ENCODE measurements at places on chromosomes 6 and 20. TPM values are rescaled to one million over a fixed set of nuclear protein-coding genes. Genes with fewer than 3 reads are reported as not detected.
A peak's percentile ranks its signal among the peaks of the same experiment; 100 is the strongest.

- H3K36me3 ChIP-seq: no peaks in the 10 kb centered on the region
- no peaks in the 10 kb centered on the region for H3K27me3 ChIP-seq
- H3K4me3 ChIP-seq: no peak overlapping the region
- no peak for DNase-seq
- H3K4me1 ChIP-seq: no peaks in the 10 kb centered on the region
Measured at GRCh38 chr6:17908831-17909230, 78.6 kb downstream of the KIF13A start.

- DNase-seq: no peak
Measured at GRCh38 chr20:51132279-51132678, 109.4 kb upstream of the KCNG1 start.

DNA sequence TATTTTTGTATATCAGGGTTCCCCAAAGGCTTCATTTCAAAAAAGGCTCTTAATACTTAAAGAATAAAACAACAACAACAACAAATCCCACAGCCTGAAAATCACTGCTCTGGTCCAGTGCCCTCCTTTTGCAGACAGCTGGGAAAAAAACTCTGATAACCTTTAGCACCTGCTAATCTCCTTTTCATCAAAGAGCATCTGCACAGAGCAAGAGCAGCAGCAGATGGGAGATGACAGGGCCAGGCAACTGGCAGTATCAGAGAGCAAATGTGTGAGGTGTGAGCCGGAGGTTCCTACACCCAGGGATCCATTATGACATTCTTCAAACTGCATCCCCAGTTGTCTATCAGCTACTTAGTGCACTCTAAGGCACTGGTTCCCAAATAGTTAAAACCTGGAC, 25.7 kb downstream of the TTI1 start:
- no peak overlapping the region for H3K27ac ChIP-seq
- no peak for DNase-seq
- H3K27me3 ChIP-seq: no peaks in the 10 kb centered on the region
- peaks cover 37% of the 10 kb centered on the region for H3K36me3 ChIP-seq
- H3K4me1 ChIP-seq: no peaks in the 10 kb centered on the region
- no peak overlapping the region for H3K4me3 ChIP-seq

DNA sequence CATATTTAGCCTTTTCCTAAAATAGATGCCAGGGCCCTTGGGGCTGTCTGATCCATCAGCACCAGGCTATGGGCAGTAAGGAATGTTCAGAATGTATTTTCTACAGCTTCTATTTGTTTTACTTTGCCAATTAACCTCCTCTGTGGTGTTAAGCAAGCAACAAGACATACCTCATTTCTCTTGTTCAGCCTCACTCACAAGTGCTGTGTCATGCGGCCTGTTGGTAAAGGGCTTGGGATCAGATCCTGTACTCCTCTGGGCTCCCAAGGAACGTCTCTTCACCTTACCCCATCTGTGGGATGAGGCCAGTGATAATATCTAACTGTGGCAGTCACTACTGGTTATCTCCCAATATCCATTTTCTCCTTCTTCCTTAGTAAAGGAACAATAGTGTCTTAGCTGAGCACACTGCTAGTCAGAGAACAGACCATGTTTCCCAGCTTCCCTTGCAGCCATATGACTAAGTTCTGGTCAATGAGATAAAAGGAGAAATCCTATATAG, 7.0 kb upstream of the DSTN start:
- DNase-seq: no peak
- H3K27me3 ChIP-seq: peaks cover 3% of the 10 kb centered on the region
- H3K36me3 ChIP-seq: no peaks in the 10 kb centered on the region
- no peak overlapping the region for H3K4me3 ChIP-seq
- H3K4me1 ChIP-seq: no peaks in the 10 kb centered on the region

DNA sequence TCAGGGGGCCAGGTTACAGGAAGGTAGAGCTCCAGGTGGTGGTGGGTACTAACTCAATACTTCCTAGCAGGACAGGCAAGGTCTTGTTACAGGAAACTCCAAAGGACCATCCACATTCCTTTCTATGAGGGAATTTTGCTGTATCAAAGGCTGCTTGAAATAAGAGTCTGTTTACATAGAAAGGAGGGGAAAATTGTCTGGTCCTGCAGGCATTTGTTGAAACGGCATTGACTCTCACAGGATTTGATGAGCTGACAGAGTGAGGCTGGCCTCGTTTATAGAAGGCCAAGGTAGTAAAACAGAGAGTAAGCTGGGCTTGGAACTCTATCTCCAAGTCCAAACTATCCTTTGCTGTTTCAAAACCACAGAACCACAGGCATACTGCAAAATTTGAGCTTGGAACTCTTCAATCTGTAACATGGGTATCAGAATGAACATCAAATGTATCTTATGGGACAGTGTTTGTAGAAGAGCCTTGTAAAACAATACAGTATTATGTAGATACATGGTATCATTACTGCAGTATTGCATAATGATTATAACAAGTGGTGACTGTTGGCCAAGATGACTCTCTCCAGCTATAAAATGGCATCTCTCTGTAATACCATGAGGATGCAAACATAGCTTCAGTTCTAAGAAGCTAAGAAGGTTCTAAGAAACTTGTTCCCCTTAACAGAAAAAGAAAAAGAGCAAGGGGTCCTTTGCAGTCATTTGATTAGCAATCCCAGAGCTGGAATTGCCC, 61.5 kb downstream of the TRAM2 start:
- H3K27me3 ChIP-seq: no peaks in the 10 kb centered on the region
- H3K4me3 ChIP-seq: no peak overlapping the region
- no peak for DNase-seq
- peak overlapping the region; percentile 55 for H3K27ac ChIP-seq
- no peaks in the 10 kb centered on the region for H3K36me3 ChIP-seq

- peaks cover 74% of the 10 kb centered on the region for H3K36me3 ChIP-seq
- H3K4me1 ChIP-seq: peaks cover 32% of the 10 kb centered on the region
- H3K27ac ChIP-seq: no peak overlapping the region
- no peak overlapping the region for H3K4me3 ChIP-seq
- no peak for DNase-seq
- H3K27me3 ChIP-seq: no peaks in the 10 kb centered on the region
Measured at GRCh38 chr20:62894261-62894660, 32.0 kb downstream of the DIDO1 start.

- no peaks in the 10 kb centered on the region for H3K27me3 ChIP-seq
- H3K4me1 ChIP-seq: peaks cover 3% of the 10 kb centered on the region
- DNase-seq: no peak
- no peaks in the 10 kb centered on the region for H3K36me3 ChIP-seq
- H3K4me3 ChIP-seq: no peak overlapping the region
- H3K27ac ChIP-seq: no peak overlapping the region
Measured at GRCh38 chr6:129882510-129883023, 21.5 kb upstream of the TMEM244 start.

DNA sequence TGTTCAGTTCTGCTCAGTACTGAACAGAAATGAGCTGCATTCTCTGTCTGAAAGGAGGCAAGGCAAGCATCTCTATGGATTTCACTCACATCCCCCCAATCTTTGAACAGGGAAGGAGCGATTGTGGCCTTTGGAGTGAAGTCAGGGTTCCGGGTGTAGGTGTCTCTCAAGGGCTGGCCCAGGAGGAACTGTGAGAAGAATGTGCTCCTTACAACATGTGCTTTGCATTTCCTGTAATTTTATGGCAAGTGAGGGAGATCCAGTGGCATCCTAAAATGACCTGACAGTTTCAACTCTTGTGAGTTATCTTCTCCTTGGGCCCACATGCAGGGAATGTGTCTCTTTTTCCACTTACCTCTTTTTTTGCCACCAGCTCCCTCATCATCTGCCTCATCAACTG, 63.0 kb upstream of the RIN2 start:
- no peaks in the 10 kb centered on the region for H3K4me1 ChIP-seq
- H3K27me3 ChIP-seq: no peaks in the 10 kb centered on the region
- no peak overlapping the region for H3K27ac ChIP-seq
- H3K4me3 ChIP-seq: no peak overlapping the region
- no peak for DNase-seq

- H3K27ac ChIP-seq: no peak overlapping the region
- no peak for DNase-seq
- H3K4me3 ChIP-seq: no peak overlapping the region
- no peaks in the 10 kb centered on the region for H3K27me3 ChIP-seq
- no peaks in the 10 kb centered on the region for H3K4me1 ChIP-seq
Measured at GRCh38 chr20:46582648-46583047, 32.2 kb upstream of the OCSTAMP start.

DNA sequence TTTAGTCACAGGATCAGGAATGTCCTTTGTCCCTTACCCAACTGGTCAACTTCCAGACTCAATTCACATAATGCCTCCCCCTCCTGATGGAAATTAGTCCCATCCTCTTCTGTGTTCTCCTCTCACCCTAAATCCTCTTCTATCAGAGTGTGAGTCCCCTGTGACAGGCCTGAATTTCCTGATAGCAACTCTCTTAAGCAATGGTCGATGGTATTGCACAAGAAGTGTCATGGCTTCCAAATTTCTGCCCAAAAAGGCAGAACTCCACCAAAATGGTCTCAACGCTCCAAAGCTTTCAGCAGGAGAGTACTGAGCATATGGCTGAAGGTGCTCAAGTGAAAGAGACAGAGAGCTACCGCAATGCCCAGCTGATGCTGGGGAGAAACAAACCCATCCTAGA, 2.4 kb downstream of the PREP start:
- H3K36me3 ChIP-seq: peaks cover 12% of the 10 kb centered on the region
- no peak overlapping the region for H3K4me3 ChIP-seq
- no peak overlapping the region for H3K27ac ChIP-seq

GRCh38 chr6:69584536-69584912, 212.3 kb downstream of the LMBRD1 start:
- no peak overlapping the region for H3K27ac ChIP-seq
- no peaks in the 10 kb centered on the region for H3K4me1 ChIP-seq
- no peaks in the 10 kb centered on the region for H3K36me3 ChIP-seq

DNA sequence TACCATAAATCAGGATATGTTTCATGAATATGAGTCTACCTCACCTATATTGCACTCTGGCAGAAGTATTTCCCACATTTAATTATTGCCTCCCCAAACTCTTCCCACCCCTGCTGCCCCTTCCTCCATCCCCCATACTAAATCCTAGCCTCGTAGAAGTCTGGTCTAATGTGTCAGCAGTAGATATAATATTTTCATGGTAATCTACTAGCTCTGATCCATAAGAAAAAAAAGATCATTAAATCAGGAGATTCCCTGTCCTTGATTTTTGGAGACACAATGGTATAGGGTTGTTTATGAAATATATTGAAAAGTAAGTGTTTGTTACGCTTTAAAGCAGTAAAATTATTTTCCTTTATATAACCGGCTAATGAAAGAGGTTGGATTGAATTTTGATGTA, 6.4 kb downstream of the EDN1 start:
- no peak for DNase-seq
- H3K36me3 ChIP-seq: no peaks in the 10 kb centered on the region
- no peaks in the 10 kb centered on the region for H3K4me1 ChIP-seq
- H3K27me3 ChIP-seq: peaks cover 7% of the 10 kb centered on the region

- no peak overlapping the region for H3K4me3 ChIP-seq
- H3K36me3 ChIP-seq: no peaks in the 10 kb centered on the region
- H3K4me1 ChIP-seq: no peaks in the 10 kb centered on the region
- DNase-seq: peak; percentile 47
Measured at GRCh38 chr6:2127484-2127911, 117.9 kb downstream of the GMDS start.

GRCh38 chr6:26545627-26546026, 7.5 kb downstream of the HMGN4 start:
- no peak for DNase-seq
- H3K4me3 ChIP-seq: no peak overlapping the region
- H3K27me3 ChIP-seq: no peaks in the 10 kb centered on the region
- H3K36me3 ChIP-seq: peaks cover 5% of the 10 kb centered on the region

- H3K4me3 ChIP-seq: no peak overlapping the region
- no peaks in the 10 kb centered on the region for H3K4me1 ChIP-seq
- H3K36me3 ChIP-seq: no peaks in the 10 kb centered on the region
- H3K27ac ChIP-seq: no peak overlapping the region
- H3K27me3 ChIP-seq: no peaks in the 10 kb centered on the region
- no peak for DNase-seq
Measured at GRCh38 chr6:125844989-125845388, 54.2 kb downstream of the NCOA7 start.

GRCh38 chr20:9028419-9028818, 40.5 kb upstream of the PLCB4 start:
- DNase-seq: no peak
- no peaks in the 10 kb centered on the region for H3K4me1 ChIP-seq
- H3K4me3 ChIP-seq: no peak overlapping the region
- no peak overlapping the region for H3K27ac ChIP-seq
- no peaks in the 10 kb centered on the region for H3K27me3 ChIP-seq

The ZGPAT gene
- 66.6 TPM for polyA plus RNA-seq

The DNAH8 gene
- 0.11 TPM for polyA plus RNA-seq

The BYSL gene
- 7.8 TPM for polyA plus RNA-seq

The TXLNB gene
- 6.3 TPM for polyA plus RNA-seq

The CTCFL gene
- polyA plus RNA-seq: 0.07 TPM

The CCN5 gene
- 3.5 TPM for polyA plus RNA-seq

The IP6K3 gene
- polyA plus RNA-seq: 6.6 TPM

The LINC00237 gene
- not detected for polyA plus RNA-seq

The PDYN gene
- polyA plus RNA-seq: 1.3 TPM

The EYS gene
- polyA plus RNA-seq: 0.05 TPM

The DEFB128 gene
- polyA plus RNA-seq: not detected

The RIPPLY2 gene
- polyA plus RNA-seq: 0.23 TPM
